ENCODE measurements at places on chromosomes 7 and 10.

GRCh38 chr10:5606864-5607263, 59.5 kb downstream of the ASB13 start:
- no peak for DNase-seq

DNA sequence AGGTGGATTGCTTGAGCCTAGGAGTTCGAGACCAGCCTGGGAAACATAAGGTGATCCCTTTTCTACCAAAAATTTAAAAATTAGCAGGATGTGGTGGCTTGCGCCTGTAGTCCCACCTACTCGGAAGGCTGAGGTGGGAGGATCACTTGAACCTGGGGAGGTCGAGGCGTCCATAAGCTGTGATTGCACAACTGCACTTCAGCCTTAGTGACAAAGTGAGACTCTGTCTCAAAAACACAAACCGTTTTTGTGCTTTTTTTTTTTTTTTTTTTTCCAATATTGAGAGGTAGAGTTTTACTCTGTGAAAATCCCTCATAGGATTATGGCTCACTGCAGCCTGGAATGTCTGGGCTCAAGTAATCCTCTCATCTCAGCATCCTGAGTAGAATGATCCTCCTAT, 14.1 kb downstream of the CCAR1 start:
- no peak for DNase-seq

- peak; percentile 28 for DNase-seq
These were observed 279.1 kb downstream of the BMPER start for GRCh38 chr7:34184466-34184865.

DNA sequence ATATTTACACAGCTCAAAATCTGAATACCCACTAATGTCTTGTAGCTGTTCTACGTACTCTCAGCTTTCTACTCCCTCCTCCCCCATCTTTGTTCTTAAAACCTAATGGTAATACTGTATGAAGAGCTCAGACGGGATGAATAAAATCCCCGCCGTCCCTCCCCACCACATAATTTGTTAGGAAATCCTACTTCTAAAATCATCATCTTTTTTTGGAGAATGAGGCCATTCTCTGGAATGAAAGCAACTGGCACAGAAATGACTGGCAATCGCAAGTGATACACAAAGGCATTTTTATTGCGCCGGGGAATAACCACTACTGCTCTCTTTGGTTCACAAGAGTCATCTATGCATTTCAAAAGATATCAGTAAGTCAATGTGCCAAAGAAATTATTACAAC, 27.3 kb downstream of the SLC35B4 start:
- no peak for DNase-seq

DNA sequence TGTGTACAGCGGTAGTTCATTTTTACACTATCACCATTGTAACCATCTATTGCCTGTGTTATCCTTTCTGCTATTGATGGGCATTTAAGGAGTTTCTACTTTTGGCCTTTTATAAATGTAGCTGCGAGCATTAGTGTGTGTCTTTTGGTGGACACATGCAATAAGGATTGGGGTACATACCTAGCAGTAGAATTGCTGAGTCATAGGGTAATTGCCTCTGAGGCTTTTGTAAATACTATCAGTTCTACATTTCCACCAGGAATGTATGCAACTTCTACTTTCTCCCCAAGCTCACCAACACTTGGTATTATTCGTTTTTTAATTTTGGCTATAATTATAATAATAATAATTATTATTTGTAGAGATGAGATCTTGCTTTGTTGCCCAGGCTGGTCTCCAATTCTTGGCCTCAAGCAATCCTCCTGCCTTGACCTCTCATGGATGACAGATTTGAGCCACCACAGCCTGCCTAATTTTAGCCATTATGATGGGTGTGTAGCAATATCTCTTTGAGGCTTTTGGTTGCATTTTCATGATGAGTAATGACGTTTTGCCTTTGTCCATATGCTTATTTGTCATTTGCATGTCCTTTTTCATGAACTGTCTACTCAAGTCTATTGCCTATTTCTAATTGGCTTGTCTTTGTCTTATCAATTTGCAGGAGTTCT, 277.0 kb downstream of the ACTR3B start:
- DNase-seq = no peak

DNA sequence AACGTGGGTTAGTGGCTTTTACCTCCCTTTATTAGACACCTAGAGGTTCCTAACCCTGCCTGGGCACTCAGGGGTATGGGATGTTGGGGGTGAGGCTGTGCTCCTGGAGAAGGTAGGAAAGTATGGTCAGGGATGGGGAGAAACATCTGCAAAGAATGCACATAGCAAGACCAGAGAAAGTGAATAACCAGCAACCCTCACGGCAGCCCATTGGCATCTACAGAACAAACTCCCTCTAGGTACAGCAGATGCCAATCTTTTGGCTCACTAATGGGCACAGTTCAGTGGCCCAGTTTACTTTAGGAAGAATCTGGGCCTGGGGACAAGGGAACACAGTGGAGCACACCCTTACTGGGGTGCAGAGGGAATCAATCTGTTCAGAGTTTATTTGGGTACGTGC, 143.9 kb downstream of the JAZF1 start:
- peak; percentile 43 for DNase-seq

GRCh38 chr7:90850471-90850870, 254.3 kb downstream of the CDK14 start:
- no peak for DNase-seq

GRCh38 chr10:129396021-129396722, 70.9 kb upstream of the MGMT start:
- DNase-seq = no peak

- DNase-seq = no peak
These were observed 17.1 kb upstream of the SLC18A2 start for GRCh38 chr10:117223693-117224430.

DNA sequence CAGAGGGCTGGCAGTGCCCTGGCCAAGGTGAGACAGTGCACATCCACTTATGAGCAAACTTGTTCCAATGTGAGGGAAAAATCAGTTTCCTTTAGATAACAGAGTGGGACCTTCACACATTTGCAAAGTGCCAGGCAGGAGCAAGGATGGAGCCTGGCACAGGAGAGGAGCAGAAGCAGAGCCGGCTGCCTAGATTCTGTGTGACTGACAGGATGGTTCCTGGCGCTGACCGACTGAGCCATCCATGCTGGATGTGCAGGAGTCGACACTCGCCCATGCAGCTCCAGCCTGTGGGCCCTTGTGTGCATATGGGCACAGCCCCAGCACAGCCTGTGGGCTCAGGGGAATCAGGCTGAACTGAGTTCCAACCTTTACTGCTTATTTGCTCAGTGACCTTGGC, 346.5 kb downstream of the GRID1 start:
- DNase-seq = no peak

GRCh38 chr10:11444155-11444530, 167.3 kb downstream of the USP6NL start:
- no peak for DNase-seq

GRCh38 chr10:44301781-44302355, 83.0 kb downstream of the CXCL12 start:
- DNase-seq = no peak

DNA sequence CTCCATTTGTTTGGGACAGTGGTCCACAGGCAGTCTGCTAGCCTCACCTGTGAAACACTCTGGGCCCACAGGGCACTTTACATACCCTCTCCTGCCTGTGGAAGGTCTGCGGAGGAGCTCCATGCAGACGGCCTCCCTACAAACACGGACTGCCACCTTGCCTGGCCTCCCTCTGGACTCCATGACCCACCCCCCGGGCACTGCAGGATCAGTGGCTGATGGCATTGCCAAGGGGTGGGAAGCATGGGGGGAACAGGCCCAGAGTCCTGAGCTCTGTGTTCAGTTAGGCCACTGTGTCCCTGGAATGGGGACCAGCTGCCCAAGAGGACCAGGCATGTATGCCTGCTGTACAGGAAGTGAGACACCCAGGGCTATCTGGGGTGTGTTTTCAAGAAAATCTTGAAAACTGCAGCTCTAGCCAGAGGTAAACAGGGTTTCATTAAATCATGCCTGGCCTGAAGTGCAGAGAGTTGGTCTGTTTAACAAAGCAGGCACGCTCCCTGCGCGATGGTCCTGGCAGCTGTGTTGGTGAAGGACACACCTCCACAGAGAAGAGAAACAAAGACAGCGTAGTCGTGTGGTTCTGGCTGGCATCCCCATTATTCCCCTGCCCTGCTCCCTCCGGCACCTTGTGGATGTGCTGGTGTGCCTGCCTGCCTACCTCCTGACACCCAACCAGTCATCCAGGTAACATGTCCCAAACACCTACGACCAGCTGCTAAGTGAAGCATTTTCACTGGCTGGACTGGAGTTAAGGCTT, 470.8 kb upstream of the ZMIZ1 start:
- no peak for DNase-seq

DNA sequence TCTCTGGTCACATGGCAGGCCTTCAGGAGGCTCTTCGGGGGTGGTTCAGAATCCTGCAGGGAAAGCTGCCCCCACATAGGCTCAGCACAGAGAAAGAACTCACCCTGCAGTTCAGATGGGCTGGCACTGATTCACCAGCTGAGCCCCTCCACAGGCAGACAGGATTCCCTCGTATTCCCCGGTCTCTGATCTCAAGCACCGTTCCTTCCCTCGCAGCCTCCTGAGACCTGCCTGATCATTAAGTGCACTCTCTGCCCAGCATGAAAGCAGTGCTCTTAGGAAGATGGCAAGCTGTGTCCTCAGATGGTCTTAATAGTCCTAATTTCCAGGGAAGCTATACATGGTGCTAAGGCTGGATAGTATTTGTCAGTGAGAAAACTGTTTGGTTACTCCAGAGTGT, 78.2 kb upstream of the NPS start:
- DNase-seq = no peak

- no peak for DNase-seq
These were observed 160.1 kb downstream of the COL28A1 start for GRCh38 chr7:7375538-7375937.

DNA sequence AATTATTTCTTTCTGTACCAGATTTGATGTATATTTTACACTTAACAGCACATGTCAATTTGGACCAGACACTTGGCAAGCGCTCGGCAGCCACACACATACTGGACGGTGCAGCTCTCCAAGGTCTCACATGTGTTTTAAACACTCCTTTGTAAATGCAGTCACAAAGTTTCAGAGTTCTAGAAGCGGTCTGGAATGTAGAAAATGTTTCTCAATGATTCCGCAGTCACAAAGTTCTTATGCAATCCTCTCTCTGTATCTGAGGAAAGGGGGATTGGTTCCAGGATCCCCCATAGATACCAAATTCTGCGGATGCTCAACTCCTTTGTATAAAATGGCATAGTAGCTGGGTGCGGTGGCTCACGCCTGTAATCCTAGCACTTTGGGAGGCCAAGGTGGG, 253.0 kb upstream of the GRB10 start:
- DNase-seq = no peak

GRCh38 chr10:72321248-72322029, 33.3 kb downstream of the DNAJB12 start:
- DNase-seq = no peak

DNA sequence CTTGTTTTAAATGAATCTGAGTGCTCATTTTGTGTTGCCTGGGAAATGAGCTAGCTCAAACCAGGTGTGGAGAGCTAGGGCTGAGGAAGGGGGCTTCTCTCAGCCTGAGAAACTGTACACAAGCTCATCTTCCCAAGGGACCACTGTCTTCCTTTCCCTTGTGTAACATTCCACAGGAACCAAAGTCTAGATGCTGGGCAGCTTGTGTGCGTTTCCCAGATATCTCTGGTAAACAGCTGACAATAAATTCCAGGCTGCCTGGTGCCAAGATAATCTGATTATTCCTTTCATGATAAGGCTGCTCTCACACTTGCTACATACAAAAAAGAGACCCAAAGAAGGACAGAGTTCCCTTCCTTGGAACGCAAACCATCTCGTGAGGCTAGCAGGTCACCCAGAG, 33.1 kb upstream of the MKLN1 start:
- DNase-seq = no peak

GRCh38 chr7:498678-499641, 20.7 kb downstream of the PDGFA start:
- DNase-seq = no peak

DNA sequence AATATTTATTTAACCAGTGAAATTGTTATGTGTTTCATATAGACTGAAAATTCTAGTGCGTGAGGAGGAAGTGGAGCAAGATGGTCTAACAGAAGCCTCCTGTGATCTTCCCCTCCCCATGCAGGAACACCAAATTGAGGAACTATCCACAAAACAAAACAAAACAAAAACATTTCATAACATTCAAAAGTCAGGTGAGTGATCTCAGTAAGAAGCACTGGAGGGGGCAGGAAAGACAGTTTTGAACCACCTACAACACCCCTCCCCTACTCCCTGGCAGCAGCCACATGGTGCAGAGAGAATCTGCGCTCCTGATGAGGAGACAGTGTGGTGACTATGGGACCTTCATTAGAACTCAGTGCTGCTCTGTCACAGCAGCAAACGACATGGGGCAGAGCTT, 221.9 kb upstream of the SEMA3C start:
- no peak for DNase-seq

DNA sequence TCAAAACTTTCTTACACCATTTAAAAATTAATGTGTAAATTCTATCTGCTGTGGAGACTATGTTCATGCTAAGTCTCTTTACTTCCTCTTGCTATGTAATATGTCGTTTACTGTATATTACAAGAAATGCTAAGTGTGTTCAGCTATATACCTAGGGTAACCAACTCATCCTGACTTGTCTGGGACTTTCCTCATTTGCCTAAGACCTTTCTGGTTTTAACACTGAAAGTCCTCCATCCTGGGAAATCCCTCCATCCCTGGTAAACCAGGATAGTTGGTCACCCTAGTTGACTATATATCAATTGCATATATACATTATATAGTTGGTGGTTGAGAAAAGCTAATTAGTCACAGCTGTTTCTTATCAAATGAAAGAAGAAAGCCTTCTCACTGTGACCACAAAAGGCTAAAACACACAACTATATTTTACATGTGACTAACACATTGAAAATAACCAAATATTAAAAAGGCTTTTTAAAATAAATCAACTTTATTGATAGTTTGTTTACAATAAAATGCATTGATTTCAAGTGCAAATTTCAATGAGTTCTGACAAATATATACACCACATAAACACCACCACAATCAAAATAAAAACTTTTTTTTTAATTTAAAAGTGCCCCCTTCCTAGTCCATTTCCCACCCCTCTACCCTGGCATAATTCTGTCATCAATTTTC, 167.7 kb upstream of the INHBA start:
- no peak for DNase-seq

DNA sequence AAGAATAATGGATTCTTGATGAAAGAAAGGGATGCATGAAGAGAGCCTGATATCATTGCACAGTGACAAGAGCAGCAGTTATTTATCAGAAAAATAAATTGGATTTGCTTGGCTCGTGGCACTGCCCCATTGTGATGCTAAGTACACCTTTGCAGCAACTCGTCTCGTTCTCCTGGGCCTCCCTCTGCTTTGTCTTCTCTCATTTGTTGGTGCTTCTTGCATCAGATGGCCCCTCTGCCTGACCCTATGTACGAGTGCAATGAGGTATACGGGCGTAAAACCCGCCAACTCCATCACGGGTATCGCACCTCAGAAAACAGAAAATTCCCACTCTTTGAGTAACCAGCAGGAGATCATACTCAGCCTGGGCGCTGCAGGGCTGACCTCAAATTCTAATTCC, 107.2 kb upstream of the C10orf90 start:
- no peak for DNase-seq

- DNase-seq = no peak
These were observed 505.1 kb downstream of the TCERG1L start for GRCh38 chr10:130806426-130806825.

Measured in HT1080 (cell line).